ENCODE measurements at places on chromosomes 2 and 18.

- no peak for DNase-seq
Measured at GRCh38 chr2:55490554-55490953, 29.0 kb upstream of the CFAP36 start.

- DNase-seq: no peak
Measured at GRCh38 chr18:63477200-63477599, 442 bp downstream of the SERPINB5 start.

DNA sequence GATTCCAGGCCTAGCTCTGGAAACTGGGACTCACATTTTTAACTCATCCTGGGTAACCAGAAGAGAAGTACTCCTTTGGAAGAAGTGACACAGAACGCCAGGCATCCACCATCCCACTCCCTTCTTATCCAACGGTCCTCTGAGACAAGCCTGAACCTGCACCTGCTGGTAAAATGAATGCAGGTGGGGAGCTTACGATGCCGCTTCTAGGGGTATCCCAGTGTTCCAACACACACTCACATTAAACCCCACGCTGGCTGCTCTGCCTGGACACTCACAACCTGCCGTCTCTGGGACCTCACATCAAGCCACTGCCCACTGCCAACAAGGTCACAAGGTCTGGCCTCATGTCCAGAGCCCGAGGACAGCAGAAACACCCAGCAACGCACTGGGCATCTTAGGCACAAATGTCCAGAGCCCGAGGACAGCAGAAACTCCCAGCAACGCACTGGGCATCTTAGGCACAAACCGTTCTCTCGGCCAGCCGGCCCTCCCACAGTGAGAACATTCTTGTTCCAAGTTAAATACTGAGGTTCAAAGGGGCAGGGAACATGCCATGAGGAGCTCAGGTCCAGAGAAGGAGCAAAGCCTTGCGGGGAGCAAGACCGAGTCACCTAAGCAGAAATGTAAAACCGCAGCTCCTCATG, 9.9 kb downstream of the SLC66A2 start:
- no peak for DNase-seq

GRCh38 chr2:201661366-201661765, 18.1 kb upstream of the TMEM237 start:
- no peak for DNase-seq

- DNase-seq: no peak
Measured at GRCh38 chr18:58721566-58722239, 50.4 kb downstream of the MALT1 start.

- DNase-seq: no peak
Measured at GRCh38 chr2:53787614-53788289, 908 bp downstream of the ERLEC1 start.

GRCh38 chr2:16349811-16350210, 315.8 kb downstream of the CYRIA start:
- no peak for DNase-seq

GRCh38 chr2:1742681-1743395, 1.5 kb downstream of the PXDN start:
- no peak for DNase-seq

GRCh38 chr18:11955239-11956029, 25.9 kb upstream of the IMPA2 start:
- no peak for DNase-seq

- no peak for DNase-seq
Measured at GRCh38 chr2:223065107-223065506, 13.1 kb downstream of the KCNE4 start.

DNA sequence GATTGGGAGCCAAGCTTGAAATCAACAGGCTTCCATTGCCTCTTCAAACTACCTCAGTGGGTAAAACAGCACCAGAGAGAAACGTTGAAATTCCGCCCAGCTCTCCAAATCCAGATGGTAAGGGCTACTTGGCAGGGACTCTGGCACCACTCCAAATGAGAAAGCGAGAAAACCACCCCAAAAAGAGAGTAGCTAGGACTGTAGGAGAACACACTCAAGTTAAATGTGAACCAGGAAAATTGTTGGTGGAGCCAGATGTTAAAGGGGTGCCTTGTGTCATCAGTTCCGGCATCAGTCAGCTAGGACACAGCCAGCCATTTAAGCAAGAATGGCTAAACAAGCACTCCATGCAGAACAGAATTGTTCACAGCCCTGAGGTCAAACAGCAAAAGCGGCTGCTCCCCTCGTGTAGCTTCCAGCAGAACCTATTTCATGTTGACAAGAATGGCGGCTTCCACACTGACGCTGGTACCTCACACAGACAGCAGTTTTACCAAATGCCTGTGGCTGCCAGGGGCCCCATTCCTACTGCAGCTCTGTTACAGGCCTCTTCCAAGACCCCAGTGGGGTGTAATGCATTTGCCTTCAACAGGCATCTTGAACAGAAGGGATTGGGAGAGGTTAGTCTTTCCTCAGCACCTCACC, 167.3 kb downstream of the ASXL3 start:
- DNase-seq: no peak

GRCh38 chr2:11029136-11029535, 117.4 kb downstream of the KCNF1 start:
- no peak for DNase-seq

- DNase-seq: no peak
Measured at GRCh38 chr2:101388232-101388631, 929 bp upstream of the CREG2 start.

DNA sequence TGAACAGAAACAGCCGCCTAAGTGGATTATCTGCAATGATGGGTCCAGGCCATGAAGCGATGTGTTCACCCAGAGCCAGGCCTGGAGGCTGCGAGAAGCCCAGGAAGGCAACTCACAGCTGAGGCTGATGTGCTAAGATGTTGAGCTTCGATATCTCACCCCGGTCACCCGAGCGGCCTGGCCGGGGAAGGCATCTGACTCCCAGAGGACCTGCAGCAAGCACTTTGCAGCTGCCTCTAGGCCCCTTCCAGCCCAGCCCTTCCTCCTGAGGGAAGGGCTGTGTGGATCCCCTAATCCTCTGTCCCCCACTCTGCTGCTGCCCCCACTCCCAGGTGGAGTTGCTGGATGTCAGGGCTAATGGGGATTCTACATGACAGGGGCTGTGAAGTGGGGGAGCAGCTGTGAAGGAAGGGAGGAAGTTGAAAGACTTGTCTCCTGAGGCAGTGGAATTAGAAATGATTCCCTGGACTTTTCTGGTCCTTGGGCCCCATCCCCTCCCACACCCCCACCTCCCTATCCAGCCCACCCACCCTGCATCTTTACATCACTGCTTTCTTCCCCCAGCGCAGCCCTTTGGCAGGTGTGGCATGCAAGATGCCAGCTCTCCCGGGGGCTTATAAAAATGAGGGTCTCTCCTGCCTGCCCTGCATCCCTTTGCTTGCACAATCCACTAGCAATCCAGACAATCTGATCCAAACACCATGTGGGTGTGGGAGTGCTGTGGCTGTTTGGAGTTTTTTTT, 4.3 kb downstream of the ATP6V1B1 start:
- DNase-seq: no peak

- DNase-seq: no peak
Measured at GRCh38 chr18:74139888-74140287, 7.7 kb downstream of the FBXO15 start.

DNA sequence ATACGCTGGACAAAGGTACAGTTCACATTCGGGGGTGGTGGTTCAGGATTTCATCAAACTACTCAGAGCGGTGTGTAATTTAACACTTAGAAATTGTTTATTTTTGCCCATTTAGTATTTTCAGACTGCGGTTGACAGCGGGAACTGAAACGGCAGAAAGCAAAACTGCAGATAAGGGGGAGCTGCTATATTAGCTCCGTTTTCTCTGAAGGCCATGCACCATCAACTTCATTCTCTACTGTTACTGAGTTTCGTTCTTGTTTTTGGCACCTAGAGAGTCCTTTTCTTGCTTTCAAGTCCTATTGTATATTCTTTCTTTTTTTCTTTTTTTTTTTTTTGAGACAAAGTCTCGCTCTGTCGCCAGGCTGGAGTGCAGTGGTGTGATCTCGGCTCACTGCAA, 121.5 kb upstream of the SP3 start:
- DNase-seq: no peak

DNA sequence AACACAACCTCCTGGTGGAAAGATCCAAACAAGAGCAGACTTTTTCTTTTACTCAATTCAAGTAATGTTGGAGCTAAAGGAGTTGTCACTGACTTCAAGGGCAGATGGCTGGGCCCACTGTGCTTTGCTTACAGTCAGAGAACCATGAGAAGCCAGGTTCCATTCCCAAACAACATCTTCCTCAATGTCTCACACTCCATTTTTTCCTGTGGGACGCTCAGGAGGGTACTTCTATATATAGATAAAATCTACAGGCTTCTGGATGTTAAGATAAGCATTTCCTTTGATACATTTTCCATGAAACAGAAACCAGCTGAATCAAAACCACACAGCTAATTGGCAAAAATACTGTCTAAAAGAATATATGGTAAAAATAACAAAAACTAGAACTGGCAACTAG, 14.4 kb downstream of the IWS1 start:
- no peak for DNase-seq

DNA sequence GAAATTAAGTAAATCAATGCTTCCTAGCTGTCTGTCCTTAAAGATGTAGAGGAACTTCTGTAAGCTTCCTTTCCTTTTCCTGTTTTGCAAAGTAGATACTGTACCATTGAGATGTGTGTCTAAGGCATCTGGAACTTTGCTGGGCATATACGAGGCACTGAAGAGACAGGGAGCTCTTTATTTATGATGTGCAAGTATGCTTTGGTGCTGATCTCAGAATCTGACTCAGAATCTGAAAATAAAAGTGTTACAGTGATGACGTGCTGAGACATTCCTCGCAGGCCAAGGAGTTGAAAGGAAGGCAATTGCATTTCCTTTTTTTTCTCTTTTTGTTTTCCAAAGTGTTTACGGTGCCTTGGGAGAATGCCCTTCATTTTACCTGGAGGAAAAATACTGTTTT, 230.9 kb upstream of the RGPD4 start:
- DNase-seq: no peak

DNA sequence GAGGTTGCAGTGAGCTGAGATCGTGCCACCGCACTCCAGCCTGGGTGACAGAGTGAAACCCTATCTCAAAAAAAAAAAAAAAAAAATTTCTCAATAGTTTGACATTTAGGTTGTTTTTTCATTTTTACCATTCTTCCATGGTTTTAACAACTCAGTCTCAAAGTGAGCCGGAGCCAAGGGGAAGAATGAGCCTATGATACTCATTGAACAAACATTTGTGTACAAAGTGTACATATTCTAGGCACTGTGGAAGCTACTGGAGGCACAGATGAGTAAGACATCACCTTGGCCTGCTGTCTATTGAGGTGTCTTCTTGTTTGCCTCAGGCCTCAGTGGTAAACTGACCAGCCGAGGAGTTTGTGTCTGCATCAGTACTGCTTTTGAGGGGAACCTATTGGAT, 21.9 kb downstream of the CENPO start:
- DNase-seq: no peak

GRCh38 chr2:166380615-166381014, 4.9 kb upstream of the SCN9A start:
- DNase-seq: no peak

GRCh38 chr2:4122726-4123125, 419.4 kb downstream of the DCDC2C start:
- no peak for DNase-seq

GRCh38 chr2:133682347-133682746, 114.1 kb upstream of the NCKAP5 start:
- no peak for DNase-seq

DNA sequence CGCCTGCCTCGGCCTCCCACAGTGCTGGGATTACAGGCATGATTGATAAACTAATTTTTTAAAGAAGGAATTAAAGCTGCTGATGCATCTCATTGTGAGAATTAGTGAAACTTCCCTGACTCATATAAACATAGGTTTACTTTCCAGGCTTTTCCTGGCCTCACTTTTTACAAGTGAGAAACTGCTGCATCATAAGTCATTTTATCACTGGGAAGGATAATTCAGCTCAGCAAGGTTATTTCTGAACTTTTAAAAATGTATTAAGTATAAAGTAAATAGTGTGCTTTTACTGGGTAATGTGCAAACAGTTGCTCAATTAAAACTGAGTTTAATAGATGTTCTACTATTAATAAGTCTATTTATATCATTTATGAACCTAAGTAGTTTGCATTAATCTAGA, 1130.3 kb upstream of the CDH2 start:
- no peak for DNase-seq

- no peak for DNase-seq
Measured at GRCh38 chr2:222499226-222499625, 74.9 kb downstream of the SGPP2 start.

- DNase-seq: no peak
Measured at GRCh38 chr2:223786943-223787342, 50.4 kb downstream of the AP1S3 start.

DNA sequence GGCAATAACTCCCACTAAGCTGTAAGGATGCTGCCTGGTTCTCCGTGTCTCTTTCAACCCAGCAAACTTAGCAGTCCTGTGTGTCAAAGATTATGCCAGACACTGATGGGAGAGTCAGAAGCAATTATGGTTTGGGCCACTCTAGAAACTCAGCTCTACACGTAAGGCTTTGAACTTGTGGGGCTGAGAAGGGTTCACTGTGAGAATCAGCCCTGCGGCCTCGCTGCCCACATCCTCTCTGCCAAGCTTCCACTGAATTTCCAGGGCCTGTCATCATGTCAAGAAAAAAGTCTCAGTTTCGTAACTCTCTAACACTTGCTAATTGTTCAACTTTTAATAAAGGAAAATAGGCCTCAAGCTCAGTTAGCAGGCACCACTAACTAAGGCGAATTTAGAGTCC, 308.8 kb upstream of the LYPD1 start:
- no peak for DNase-seq

DNA sequence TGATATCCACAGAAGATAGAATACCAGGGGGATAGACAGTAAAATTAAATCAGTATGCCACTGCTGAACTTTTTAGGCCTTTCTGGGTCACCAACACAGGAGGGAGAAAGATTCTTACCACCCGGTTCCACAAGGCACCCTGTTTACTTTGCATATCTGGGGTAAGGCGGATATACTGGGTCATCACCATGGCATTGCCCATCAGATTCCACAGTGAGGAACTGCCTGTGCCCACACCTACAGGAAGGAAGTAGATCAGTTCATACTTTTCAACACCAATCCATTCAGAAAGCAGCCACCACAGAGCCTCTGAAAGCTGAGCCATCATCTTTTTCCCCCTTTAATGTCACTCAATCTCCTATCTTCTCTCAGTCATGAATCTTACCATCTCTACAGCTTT, 2.0 kb downstream of the LMAN2L start:
- no peak for DNase-seq

GRCh38 chr2:23669413-23670244, 257.3 kb downstream of the ATAD2B start:
- no peak for DNase-seq

DNA sequence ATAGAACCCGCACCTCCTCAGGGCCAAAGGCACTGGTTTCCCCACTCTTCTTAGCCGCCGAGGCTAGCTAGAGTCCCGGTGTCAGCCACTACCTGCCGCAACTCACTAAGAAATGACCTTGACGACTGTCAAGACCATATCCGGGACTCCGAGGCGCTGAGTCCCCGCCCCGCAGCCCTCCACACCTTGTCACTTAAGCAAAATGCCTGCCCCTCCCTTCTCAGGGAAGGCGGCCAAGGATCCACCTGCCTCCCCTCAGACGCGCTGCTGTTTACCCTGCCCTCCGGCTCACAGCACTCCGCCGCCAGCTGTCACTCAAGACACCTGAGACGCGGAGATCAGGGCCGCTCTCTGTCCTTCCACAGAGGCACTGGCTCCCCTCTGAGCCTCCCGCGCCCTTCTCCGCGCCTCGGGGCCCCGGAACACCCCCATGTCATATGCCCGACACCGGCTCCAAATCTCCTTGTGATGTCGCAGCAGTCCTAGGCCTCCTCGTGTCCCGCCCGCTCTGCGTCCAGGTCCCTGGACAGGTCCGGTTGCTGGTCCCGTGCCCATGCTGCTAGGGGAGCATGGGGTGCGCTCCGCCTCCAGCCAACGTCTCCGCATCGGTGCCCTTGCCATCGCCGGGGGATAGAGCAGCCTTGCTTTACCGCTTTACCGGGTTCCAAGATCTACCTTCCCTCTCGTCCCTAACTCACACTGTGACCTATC, 32.5 kb upstream of the REG3G start:
- DNase-seq: no peak

All from activated naive CD4-positive, alpha-beta T cell (primary cell).